ENCODE measurements at places on chromosomes 5 and 9.
A peak's percentile ranks its signal among the peaks of the same experiment; 100 is the strongest.

GRCh38 chr5:24314106-24314505, 330.7 kb downstream of the CDH10 start:
- DNase-seq = no peak

GRCh38 chr9:20028192-20028848, 239.5 kb upstream of the SLC24A2 start:
- DNase-seq = no peak

- no peak for DNase-seq
These were observed 50.8 kb downstream of the ADAMTS12 start for GRCh38 chr5:33840927-33841547.

DNA sequence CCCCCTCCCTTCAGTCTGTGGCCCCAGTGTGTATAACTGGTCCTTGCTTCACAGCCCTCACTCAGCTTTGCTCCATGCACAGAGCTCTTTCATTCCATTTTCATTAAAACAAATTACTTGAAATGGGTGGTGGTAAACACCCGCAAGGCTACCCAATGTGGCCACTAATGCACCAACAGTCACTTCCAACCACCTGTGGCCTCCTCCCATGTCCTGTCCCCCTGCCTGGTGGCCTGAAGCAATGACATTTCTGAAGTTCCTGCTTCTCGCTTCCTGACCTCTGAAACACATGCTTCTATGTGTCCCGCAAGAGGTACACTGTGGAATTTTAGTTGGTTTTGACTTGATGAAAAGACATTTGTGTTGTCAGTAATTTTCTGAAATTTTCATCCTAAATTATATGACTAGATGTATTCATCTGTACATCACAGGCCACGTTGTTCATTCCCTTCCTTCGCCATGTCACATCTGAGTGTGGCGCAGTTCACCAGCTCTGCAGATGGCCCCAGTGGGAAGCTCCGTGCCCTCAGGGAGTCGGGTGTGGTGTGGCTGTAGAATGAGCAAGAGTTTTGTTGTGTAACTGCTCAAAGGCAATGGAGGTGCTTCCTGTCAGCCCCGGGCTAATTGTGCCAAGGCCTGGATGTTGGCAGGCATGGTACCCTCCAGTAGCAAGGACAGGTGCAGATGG, 9.6 kb downstream of the ROPN1L start:
- DNase-seq = no peak

- DNase-seq = no peak
These were observed 23.1 kb upstream of the CKMT2 start for GRCh38 chr5:81209869-81210493.

DNA sequence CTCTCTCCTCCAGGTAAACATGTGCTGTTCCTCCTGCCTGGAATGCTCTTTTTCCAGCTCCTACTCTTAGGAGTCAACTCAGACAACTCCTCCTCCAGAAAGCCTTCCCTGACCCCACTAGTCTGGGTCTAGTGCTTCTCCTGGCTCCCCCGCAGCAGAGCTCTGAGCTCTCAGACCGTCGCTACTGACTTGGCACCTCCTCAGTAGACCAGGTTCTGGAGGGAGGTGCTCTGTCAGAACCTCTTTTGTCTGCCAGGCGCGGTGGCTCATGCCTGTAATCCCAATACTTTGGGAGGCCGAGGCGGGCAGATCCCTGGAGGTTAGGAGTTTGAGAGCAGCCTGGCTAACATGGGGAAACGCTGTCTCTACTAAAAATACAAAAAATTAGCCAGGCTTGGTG, 3.4 kb downstream of the LRRC8A start:
- no peak for DNase-seq

GRCh38 chr5:132204371-132205135, 23.1 kb downstream of the P4HA2 start:
- no peak for DNase-seq

GRCh38 chr5:171598641-171599152, 179.2 kb downstream of the FGF18 start:
- DNase-seq = no peak

DNA sequence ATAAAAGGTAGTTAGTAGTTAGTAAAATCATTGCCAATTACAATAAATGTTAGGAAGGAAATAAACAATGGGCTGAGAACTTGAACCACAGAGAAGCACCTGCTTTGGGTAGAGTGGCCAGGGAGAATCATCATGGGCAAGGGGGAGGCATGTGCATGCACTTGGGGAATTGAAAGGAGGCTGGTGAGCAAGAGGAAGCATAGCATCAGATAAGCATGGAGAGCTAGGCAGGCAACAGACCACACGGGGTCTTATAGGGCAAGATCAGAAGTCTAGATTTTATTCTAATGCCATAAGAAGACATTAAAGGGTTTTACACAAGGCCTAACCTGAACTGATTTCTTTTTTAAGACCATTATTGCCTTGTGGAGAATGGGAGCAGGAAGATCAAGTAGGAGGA, 93.4 kb downstream of the PIP5K1B start:
- DNase-seq = no peak

DNA sequence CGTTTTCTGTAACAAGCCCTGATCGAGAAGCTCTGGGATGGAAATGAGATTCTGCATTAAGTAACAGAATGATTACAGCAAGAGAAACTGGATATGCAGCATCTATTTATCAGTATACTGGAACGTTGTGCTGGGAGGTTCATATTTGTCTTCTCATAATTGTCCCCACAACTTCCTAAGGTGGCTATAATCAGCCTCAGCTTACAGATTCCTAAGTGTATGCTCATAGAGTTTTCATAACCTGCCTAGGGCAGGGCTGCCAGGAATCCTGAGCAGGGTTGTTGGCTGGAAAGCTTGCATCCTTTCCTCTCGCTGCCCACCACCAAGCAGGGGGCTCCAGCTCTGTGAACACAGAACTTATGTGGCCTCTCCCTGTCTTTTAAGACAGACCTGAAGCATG, 70.2 kb downstream of the FNBP1 start:
- DNase-seq = no peak

- DNase-seq = no peak
These were observed 152.6 kb downstream of the MED27 start for GRCh38 chr9:131927091-131927490.

- DNase-seq = no peak
These were observed 157.5 kb downstream of the MEF2C start for GRCh38 chr5:88725454-88725853.

DNA sequence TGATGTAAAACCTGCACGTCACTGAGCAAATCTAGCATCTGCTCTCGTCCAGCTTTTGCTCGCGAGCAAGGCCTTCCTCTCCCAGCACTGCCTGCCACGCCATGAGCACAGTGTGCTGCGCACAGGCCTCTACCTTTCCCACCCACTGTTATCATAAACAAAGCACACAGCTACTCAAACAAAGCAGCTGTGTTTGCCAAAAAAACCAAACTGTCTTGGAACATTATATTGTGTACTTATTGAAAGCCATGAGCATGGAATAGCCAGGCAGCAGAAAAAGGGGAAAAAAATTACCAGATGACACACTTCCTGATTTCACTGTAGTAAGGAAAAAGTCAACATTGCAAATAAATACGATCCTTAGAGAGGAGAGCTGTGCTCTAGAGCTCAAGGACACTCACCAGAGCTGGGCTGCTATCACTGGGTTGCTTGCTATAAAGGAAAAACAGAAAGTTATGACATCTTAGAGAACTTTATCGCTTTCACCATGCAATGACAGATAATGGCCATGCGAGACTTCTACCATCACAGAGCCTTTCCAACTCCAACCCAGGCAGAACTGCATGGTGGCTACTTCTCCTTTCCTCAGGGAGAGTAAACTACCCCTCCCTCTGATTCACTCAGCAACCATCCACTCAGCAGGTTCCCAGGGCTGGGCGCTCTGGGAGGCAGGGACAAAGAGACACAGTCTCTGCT, 69.6 kb downstream of the EPB41L4B start:
- no peak for DNase-seq

GRCh38 chr5:173056783-173057061, 570 bp downstream of the CREBRF start:
- peak; percentile 84 for DNase-seq

GRCh38 chr5:178991190-178992145, 3.7 kb downstream of the GRM6 start:
- DNase-seq = no peak

GRCh38 chr5:67012171-67012570, 184.4 kb downstream of the CD180 start:
- no peak for DNase-seq

DNA sequence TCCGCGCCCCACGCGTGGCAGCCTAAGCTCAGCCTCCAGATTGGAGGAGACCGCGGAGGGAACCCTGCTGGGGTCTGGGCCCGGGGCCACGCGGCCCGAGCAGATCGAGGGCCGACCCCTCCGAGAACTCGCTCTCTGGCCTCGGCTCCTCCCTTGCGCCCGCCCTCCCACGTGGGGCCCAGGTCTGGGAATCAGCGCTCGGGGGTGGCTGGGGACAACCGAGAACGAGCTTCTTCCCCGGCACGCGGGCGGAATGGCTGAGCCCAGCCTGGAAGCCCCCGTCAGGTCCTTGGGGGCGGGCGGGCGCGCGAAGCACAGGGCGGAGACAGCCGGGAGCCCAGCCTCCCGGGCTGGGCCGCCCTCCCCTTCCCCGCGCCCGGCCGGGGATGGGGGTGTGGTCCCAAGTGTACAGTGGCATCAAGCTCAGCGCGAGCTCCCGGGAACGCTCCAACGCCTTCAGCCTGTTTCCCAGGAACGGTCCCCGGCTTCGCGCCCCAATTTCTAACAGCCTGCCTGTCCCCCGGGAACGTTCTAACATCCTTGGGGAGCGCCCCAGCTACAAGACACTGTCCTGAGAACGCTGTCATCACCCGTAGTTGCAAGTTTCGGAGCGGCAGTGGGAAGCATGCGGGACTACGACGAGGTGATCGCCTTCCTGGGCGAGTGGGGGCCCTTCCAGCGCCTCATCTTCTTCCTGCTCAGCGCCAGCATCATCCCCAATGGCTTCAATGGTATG, at the start of gene SLC22A4:
TSS of gene SLC22A4 (plus strand) at position 403 of the 736 bp plus-strand sequence. CDS start at position 626, 223 bp downstream.
- peak; percentile 91 for DNase-seq

DNA sequence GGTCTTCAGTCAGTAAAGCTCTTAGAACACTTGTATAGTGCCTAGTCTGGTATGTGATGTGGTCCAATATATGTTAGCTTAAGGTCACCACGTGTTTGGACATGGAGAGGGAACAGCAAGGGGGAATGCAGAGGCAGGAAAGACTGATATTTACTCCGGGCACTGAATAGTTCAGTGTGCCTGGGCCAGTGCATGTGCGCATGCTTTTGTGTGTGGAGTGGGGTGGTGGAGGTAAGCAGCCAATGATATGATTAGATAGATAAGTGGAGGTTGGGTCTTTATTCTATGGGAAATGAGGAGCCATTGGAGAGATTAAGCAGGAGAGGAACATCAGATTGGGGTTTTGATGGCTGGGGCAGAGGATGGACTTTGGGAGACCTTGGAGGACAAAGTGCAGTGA, 14.0 kb downstream of the OR13J1 start:
- DNase-seq = no peak

DNA sequence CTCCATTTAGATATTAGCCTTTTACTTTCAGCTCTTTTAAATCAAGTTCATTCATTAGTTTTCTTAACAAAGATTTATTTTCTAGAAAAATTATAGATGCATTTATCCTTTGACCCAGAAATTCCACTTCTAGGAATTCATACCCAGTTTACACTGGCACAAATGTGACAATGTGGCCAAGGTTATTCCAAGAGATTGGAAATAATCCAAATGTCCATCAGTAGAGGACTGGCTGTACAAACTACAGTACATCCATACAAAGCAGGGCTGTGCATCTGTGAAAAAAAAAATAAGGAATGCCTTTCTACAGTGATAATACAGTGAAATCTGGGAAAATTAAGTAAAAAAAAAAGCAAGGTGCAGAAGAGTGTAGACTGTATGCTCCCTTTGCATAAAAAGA, 149.2 kb downstream of the GABBR2 start:
- DNase-seq = no peak

GRCh38 chr5:168529374-168530234, 499 bp downstream of the FBLL1 start:
- no peak for DNase-seq

GRCh38 chr9:113238859-113239232, 17.5 kb downstream of the SLC31A1 start:
- DNase-seq = no peak

DNA sequence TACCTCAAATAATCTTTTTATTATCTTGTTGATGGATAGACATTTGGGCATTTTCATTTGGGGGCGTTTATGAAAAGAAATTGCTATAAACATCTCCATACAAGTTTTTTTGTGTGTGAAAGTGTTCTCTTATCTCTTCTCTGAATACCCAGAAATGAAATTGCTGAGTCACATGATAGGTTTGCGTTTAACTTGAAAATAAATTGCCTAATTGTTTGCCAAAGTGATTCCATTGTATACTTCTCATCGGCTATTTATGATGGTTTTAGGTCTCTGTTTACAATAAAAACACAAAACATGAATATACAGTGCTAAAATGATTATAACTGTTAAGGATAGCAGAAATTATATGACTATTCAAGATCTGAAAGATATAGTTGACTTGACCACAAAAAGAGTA, 361.7 kb downstream of the TAF11L14 start:
- no peak for DNase-seq

- DNase-seq = no peak
These were observed 473.9 kb upstream of the CYLC2 start for GRCh38 chr9:102521097-102521755.

GRCh38 chr5:68028131-68028727, 187.3 kb upstream of the PIK3R1 start:
- no peak for DNase-seq

- no peak for DNase-seq
These were observed 1085.7 kb downstream of the TAF11L14 start for GRCh38 chr5:18720002-18720401.

DNA sequence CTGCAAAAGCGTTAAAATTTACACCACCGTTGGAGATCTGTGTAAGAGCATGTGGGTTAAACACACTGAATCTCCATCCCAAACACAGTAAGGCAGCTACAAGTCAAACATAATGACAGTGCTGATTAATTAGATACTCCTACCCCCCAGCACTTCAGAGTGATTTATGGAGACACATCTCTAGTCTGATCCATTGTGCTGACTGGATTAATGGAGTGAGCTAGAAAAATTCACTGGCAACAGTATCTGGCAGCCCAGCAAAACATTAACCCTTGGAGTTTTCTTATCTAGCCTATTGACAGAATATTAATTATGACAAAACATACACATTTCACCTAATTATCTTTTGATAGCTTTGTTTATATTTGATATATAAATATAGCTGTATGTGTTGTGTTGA, 188.6 kb upstream of the ISL1 start:
- no peak for DNase-seq

All from left ventricle myocardium inferior (tissue), 1 donor.